ENCODE measurements at places on chromosomes 16 and 17. TPM values are rescaled to one million over a fixed set of nuclear protein-coding genes. Genes with fewer than 3 reads are reported as not detected.

Gene KRT28
- total RNA-seq: not detected

Gene GRIN2C
- total RNA-seq: 0.13 TPM

Gene MYH13
- total RNA-seq: not detected

Gene FOXN1
- not detected for total RNA-seq

Gene SLC35B1
- 42.6 TPM for total RNA-seq

Gene PPY
- total RNA-seq: not detected

Gene KRTAP4-4
- not detected for total RNA-seq

Gene CYB5B
- total RNA-seq: 68.7 TPM

Gene GINS2
- total RNA-seq: 1.2 TPM

Gene CTRL
- 0.30 TPM for total RNA-seq

Gene ZDHHC1
- total RNA-seq: 8.1 TPM

Gene ARHGDIG
- 1.1 TPM for total RNA-seq

Gene ZNF48
- 4.9 TPM for total RNA-seq

Gene STAC2
- total RNA-seq: 2.1 TPM

Gene COPRS
- 70.0 TPM for total RNA-seq

Gene PRSS21
- 0.23 TPM for total RNA-seq

Gene SPIRE2
- total RNA-seq: 0.72 TPM

Gene CDC6
- total RNA-seq: 3.9 TPM

Gene RSL1D1
- 47.7 TPM for total RNA-seq

Gene KAT8
- total RNA-seq: 41.6 TPM

Gene MYH2
- total RNA-seq: not detected

Gene METRNL
- total RNA-seq: 136 TPM

Gene TRPV3
- 2.3 TPM for total RNA-seq

Gene LSM12
- 23.3 TPM for total RNA-seq

Gene CDH3
- total RNA-seq: 1.1 TPM

Gene CLDN6
- 0.13 TPM for total RNA-seq

Gene FSCN2
- 11.0 TPM for total RNA-seq

Gene HGS
- total RNA-seq: 112 TPM

Gene SPNS3
- total RNA-seq: not detected

Gene KPNA2
- 49.2 TPM for total RNA-seq

Gene SLC7A6OS
- total RNA-seq: 13.0 TPM

Gene CDRT15L2
- not detected for total RNA-seq

Gene HEATR9
- not detected for total RNA-seq
